Activated T-helper 17 cell treated with anti-CD3 and anti-CD28 coated beads, Interleukin-2, amount 50 U/mL, for 72 hours (primary cell): ENCODE measurements at places on chromosomes 7 and 10. TPM values are rescaled to one million over a fixed set of nuclear protein-coding genes. Genes with fewer than 3 reads are reported as not detected.

Gene OR2A42
- not detected for total RNA-seq

Gene SRGN
- 310 TPM for total RNA-seq

DNA sequence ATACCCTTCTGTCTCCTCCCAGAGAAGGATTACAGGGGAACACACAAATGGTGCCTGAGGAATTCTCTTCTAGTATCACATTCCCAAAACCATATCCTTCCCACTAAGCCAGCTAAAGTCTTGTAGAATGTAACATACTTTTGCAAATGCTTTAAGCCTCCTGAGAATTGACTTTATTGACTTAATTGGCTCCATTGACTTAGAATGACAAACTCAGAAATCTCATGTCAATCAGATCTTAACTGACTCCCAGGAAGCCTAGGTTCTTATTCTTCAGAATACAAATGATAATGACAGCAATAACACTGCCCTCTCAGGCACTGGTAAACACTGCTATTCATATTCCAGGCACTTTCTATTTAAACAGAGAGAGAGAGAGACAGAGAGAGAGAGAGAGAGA lies 356.9 kb upstream of the PRKCQ start:
- H3K36me3 ChIP-seq: no peaks in the 10 kb centered on the region
- no peak overlapping the region for H3K4me3 ChIP-seq
- no peaks in the 10 kb centered on the region for H3K4me1 ChIP-seq
- H3K27me3 ChIP-seq: peaks cover 7% of the 10 kb centered on the region

DNA sequence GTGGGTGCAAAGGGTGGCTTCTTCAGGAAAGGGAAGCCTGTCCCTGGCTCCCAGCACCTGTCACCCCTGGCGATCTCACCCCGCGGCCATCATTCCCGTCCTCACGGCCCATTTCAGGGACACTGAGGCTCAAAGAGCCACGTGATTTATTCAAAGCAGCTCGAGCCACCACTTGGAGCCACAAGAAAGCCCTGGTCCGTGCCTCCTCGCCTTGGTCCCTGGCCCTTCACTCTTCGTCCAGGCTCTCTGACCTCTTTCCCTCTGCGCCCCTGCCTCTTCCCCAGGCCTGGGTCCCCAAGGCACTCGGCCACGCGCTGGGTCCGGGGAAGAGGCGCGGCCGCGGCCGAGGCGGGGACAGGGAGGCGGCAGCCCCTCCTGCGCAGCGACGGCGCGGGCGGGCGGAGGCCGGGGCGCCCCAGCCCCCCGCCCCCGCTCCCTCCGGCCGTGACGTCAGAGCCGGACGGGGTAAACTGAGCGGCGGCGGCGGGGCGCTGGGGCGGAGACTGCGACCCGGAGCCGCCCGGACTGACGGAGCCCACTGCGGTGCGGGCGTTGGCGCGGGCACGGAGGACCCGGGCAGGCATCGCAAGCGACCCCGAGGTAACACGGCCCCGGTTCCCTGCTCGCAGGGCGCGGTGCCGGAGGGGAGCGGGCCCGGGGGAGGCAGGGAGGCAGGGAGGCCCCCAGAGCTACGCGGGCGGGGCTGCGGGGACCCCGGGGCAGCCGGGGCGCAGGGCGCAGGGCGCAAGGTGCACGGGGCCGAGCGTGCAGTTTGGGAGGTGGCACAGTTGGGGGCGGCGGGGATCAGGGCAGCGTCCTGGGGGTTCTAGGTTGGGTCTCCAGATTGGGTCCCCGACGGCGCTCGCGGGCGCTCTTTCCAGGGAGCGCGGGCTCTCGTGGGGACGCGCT lies at the start of gene SLC18A2:
TSS of gene SLC18A2 (plus strand) at position 494 of the 909 bp plus-strand sequence. CDS start 580 bp downstream, outside the sequence.
- H3K27me3 ChIP-seq: peaks cover 38% of the 10 kb centered on the region
- ATAC-seq: no peak
- no peak within 1 kb of the TSS for H3K27ac ChIP-seq

GRCh38 chr10:54368984-54369383 lies 432.0 kb downstream of the PCDH15 start:
- no peak overlapping the region for H3K4me3 ChIP-seq
- H3K27me3 ChIP-seq: no peaks in the 10 kb centered on the region
- H3K4me1 ChIP-seq: no peaks in the 10 kb centered on the region
- H3K27ac ChIP-seq: no peak overlapping the region

DNA sequence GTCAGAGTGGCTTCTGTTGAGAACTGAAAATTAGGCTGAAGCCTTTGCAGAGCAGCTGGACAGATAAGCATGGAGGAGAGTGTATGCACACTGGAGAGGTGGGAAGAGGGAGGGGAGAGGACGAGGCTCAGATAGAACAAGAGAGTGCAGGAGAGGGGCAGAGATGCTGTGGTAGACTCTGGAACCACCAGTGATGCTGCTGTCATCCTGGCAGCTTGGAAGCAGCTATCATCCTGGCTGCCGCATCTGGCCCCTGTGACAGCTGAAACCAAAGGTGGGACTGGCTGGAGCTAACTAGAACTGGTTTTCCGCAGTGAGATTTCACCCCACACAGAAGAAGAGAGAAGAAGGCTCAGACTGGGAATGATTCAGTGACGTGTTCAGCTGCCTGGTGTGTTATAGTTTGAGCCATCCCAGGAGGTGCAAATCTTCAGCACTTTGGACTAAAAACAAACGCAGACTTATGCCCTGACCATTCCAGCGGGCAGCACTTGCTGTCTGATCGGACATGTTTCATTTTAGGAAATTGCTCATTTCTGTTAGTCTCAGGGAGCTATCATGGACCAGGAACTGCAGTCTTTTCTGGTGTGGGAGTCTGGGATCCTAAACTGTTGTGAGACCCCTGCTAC lies 38.4 kb downstream of the EEPD1 start:
- H3K27ac ChIP-seq: peak overlapping the region; percentile 39
- ATAC-seq: no peak
- H3K27me3 ChIP-seq: no peaks in the 10 kb centered on the region
- no peak overlapping the region for H3K4me3 ChIP-seq
- H3K36me3 ChIP-seq: no peaks in the 10 kb centered on the region
